ENCODE measurements at places on chromosomes 6 and 20.

DNA sequence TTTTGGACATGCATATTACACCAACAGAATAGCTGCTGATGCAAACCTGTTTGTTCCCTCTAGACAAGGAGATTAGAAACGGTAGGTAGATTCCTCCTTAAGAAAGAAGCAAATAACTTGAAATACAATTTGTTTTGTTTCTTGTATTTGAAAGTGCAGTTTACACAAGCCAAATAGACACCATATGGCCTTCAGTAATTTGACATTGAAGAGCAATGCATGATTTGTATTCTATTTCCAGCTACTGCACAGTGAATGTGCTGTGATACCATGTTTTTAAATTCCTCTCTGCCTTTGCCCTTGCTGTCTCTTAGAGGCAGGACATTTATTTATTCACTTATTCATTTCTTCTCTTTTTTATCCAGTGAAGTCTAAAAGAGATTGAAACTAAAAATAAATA, 31.9 kb upstream of the ANKEF1 start:
- no peaks in the 10 kb centered on the region for H3K36me3 ChIP-seq
- DNase-seq = no peak
- H3K4me3 ChIP-seq = no peak overlapping the region
- H3K27me3 ChIP-seq = no peaks in the 10 kb centered on the region
- H3K4me1 ChIP-seq = no peaks in the 10 kb centered on the region

DNA sequence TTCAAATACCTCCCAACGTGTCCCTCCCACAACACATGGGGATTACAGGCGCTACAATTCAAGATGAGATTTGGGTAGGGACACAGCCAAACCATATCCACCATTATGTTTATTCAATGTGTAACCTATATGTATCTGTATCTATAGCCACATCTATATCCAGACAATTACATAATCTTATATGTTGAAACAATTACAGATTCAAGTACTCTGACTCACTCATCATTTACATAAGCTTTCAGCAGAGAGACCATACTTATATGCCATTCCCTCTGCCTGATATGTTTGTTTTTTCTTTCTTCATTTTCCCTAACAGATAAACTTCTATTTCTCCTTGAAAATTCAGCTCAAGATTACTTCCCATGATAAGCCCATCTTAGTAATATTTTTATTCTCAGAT, 163.6 kb downstream of the LAMA2 start:
- no peaks in the 10 kb centered on the region for H3K36me3 ChIP-seq
- no peaks in the 10 kb centered on the region for H3K4me1 ChIP-seq
- DNase-seq = no peak
- no peak overlapping the region for H3K4me3 ChIP-seq
- H3K27me3 ChIP-seq = no peaks in the 10 kb centered on the region

DNA sequence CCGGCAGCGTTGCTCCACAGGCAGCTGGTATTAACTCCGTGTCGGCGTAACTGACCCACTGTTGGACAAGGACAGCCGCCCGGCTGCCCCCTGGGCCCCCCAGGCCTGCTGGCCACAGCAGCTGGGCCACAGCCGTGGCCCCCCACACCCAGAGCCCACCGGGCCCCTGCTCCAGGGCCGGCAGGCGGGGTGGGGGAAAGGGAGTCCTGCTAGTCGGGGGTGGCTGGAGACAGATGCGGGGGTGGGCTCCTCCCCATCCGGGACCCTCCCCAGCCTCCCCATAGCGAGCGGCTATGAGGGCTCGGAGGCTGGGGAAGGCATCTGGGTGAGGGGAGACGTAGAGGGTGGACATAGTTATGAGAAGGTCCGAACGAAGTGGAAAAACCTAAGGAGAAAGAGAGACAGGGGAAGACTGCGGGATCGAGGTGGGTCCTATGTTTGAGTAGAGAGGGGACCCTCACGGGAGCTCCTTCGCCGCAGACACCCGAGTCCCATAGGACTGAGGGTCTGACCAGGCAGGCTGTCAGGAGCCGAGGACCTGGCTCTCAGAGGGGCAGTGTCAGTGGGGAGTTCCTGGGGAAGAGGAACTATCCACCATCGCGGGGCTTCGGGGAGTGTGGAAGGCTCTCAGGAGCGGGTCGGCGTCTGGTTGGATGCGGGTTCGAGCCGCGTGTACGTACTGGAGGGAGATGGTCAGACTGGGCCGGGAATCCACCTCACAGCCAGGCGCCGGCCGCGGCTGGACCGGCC, 511 bp downstream of the VARS1 start:
- DNase-seq = no peak
- peak overlapping the region; percentile 74 for H3K4me3 ChIP-seq
- H3K27ac ChIP-seq = peak overlapping the region; percentile 95
- H3K27me3 ChIP-seq = no peaks in the 10 kb centered on the region
- no peaks in the 10 kb centered on the region for H3K36me3 ChIP-seq
- H3K4me1 ChIP-seq = peaks cover 30% of the 10 kb centered on the region

GRCh38 chr6:44128020-44128917, 915 bp downstream of the TMEM63B start:
- H3K4me3 ChIP-seq = peak overlapping the region; percentile 97
- no peaks in the 10 kb centered on the region for H3K36me3 ChIP-seq
- H3K4me1 ChIP-seq = peaks cover 59% of the 10 kb centered on the region
- peak overlapping the region; percentile 97 for H3K27ac ChIP-seq
- H3K27me3 ChIP-seq = no peaks in the 10 kb centered on the region
- DNase-seq = peak; percentile 51

- H3K4me3 ChIP-seq = no peak overlapping the region
- H3K27ac ChIP-seq = no peak overlapping the region
- H3K4me1 ChIP-seq = no peaks in the 10 kb centered on the region
- DNase-seq = no peak
- no peaks in the 10 kb centered on the region for H3K36me3 ChIP-seq
These were observed 1.9 kb downstream of the DHX16 start for GRCh38 chr6:30670760-30671527.

GRCh38 chr6:6497976-6498375, 90.5 kb upstream of the LY86 start:
- DNase-seq = no peak
- no peak overlapping the region for H3K4me3 ChIP-seq
- H3K27me3 ChIP-seq = no peaks in the 10 kb centered on the region
- no peaks in the 10 kb centered on the region for H3K36me3 ChIP-seq

DNA sequence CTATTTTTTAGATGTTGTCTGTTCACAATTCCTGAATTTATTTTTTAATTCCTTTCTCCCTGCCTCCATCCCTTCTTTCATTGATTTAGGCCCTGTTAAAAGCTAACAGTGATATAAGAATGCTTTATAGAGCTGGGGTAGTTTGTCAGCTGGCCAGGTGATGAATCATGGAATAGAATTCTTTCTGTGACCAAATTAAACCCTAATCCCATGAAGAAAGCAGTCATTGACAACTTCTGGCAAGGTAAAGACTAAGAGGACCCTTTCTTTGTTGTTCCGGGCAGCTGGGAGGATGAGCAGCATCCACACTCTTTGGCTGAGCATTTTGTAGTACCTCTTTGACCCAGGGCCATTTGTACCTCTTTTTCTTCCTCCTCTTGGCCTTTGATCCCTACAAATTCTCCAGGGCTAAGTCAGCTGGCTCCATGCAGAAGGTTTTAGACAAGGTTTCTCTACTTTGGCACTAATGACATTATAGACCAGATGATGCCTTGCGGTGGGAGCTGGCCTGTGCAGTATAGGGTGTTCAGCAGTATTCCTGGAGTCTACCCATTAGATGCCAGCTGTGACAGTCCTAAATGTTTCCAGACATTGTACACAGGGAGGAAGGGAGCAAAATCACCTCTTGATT, 102.9 kb downstream of the SLX4IP start:
- no peak overlapping the region for H3K4me3 ChIP-seq
- H3K36me3 ChIP-seq = no peaks in the 10 kb centered on the region
- H3K27ac ChIP-seq = no peak overlapping the region
- no peaks in the 10 kb centered on the region for H3K27me3 ChIP-seq
- no peak for DNase-seq

DNA sequence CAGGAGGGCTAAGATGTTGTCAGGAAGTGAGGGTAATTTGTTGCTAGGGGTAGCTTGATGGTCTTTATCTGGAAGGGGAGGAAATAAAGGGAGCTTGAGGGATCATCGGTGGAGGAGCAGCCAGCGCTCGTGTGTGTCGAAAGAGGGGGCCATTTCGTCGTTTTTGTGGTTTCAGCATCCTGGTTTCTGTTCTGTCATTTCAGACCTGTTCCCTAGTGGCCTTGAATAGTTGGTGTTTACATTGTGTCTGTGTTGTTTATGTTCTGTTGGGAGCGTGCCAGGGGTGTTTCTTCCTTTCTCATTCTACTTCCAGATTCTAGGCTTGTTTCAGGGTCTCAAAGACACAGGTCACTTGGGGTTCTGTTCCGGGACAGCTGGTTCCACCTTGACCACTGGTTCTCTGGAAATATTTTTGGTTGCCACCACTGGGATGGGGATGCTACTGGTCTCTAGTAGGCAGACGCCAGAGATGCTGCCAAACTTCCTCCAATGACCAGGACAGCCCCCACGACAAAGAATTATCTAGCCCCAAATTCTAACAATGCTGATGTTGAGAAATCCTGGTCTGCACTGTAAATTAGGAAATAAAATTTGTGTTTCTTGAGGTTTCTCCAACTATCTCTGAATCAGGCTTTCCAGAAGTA, 113.9 kb upstream of the NAA20 start:
- peaks cover 19% of the 10 kb centered on the region for H3K36me3 ChIP-seq
- no peak overlapping the region for H3K27ac ChIP-seq
- peaks cover 66% of the 10 kb centered on the region for H3K4me1 ChIP-seq
- DNase-seq = peak; percentile 47

- no peaks in the 10 kb centered on the region for H3K27me3 ChIP-seq
- no peaks in the 10 kb centered on the region for H3K4me1 ChIP-seq
- H3K27ac ChIP-seq = no peak overlapping the region
- no peak overlapping the region for H3K4me3 ChIP-seq
- no peak for DNase-seq
These were observed 12.0 kb downstream of the RTN4IP1 start for GRCh38 chr6:106617302-106617701.

DNA sequence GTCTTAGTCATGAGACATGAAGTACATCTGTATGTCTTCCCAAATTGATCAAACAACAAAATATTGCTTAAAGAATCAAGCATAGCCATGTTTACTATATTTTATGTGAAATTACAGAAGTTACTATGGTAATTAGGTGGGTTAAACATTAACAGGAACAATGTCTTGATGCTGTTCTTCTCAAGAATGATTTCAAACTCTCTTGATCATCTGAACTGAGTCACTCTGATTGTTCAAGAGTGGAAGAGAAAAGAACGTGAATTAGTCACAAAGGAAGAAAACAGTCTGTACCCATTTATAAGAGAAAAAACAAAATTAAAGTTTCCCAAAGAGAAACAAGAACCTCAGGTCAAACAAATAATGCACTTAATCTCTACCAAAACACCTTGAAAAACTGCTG, 62.2 kb upstream of the NUP153 start:
- H3K27me3 ChIP-seq = no peaks in the 10 kb centered on the region
- H3K4me3 ChIP-seq = no peak overlapping the region
- no peaks in the 10 kb centered on the region for H3K4me1 ChIP-seq
- H3K27ac ChIP-seq = no peak overlapping the region
- H3K36me3 ChIP-seq = peaks cover 55% of the 10 kb centered on the region
- DNase-seq = no peak

GRCh38 chr6:40083141-40083920, 149.1 kb upstream of the MOCS1 start:
- no peaks in the 10 kb centered on the region for H3K36me3 ChIP-seq
- H3K4me1 ChIP-seq = no peaks in the 10 kb centered on the region
- no peak overlapping the region for H3K4me3 ChIP-seq
- no peak for DNase-seq

GRCh38 chr6:75488033-75488432, 5.6 kb downstream of the FILIP1 start:
- H3K27me3 ChIP-seq = no peaks in the 10 kb centered on the region
- no peaks in the 10 kb centered on the region for H3K36me3 ChIP-seq
- H3K4me3 ChIP-seq = peak overlapping the region; percentile 71
- no peak for DNase-seq
- H3K4me1 ChIP-seq = peaks cover 56% of the 10 kb centered on the region

GRCh38 chr6:119312875-119313338, 36.7 kb downstream of the MAN1A1 start:
- H3K27ac ChIP-seq = no peak overlapping the region
- DNase-seq = no peak
- H3K36me3 ChIP-seq = no peaks in the 10 kb centered on the region
- H3K27me3 ChIP-seq = no peaks in the 10 kb centered on the region

GRCh38 chr6:51892750-51893149, 194.7 kb downstream of the PKHD1 start:
- H3K27me3 ChIP-seq = no peaks in the 10 kb centered on the region
- no peaks in the 10 kb centered on the region for H3K36me3 ChIP-seq
- no peak overlapping the region for H3K4me3 ChIP-seq
- no peak overlapping the region for H3K27ac ChIP-seq

- peaks cover 48% of the 10 kb centered on the region for H3K27me3 ChIP-seq
- no peaks in the 10 kb centered on the region for H3K36me3 ChIP-seq
- no peak overlapping the region for H3K27ac ChIP-seq
- DNase-seq = no peak
- no peak overlapping the region for H3K4me3 ChIP-seq
- H3K4me1 ChIP-seq = no peaks in the 10 kb centered on the region
These were observed 9.3 kb upstream of the HLA-DQB2 start for GRCh38 chr6:32772656-32773055.

- no peak overlapping the region for H3K4me3 ChIP-seq
- H3K4me1 ChIP-seq = no peaks in the 10 kb centered on the region
- H3K27ac ChIP-seq = no peak overlapping the region
- H3K36me3 ChIP-seq = no peaks in the 10 kb centered on the region
- no peak for DNase-seq
These were observed 18.6 kb upstream of the SPO11 start for GRCh38 chr20:57310821-57311514.

- DNase-seq = no peak
- H3K36me3 ChIP-seq = no peaks in the 10 kb centered on the region
- H3K4me1 ChIP-seq = peaks cover 8% of the 10 kb centered on the region
- H3K4me3 ChIP-seq = no peak overlapping the region
These were observed 12.9 kb downstream of the ANKS1A start for GRCh38 chr6:34901930-34902329.

DNA sequence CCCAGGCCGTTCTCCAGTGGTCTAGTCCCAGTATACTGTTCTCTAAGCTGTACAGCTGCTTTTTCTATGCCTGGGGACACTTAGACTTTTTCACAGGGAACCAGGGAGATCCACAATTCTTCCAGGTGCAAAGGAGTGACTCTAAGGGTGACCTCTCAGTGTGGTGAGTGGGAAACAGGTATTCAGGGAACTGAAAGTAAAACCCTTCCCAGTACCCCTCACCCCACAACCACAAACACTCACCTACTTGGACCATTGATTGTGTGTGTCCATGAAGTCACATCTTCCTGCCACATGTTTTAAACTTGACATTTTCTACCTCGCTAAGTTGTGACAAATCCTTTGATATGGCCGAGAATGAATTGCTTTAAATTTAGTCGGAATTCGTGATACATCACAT, 183.6 kb downstream of the CLIC5 start:
- no peaks in the 10 kb centered on the region for H3K27me3 ChIP-seq
- no peak for DNase-seq
- no peak overlapping the region for H3K27ac ChIP-seq
- no peaks in the 10 kb centered on the region for H3K36me3 ChIP-seq

- no peaks in the 10 kb centered on the region for H3K4me1 ChIP-seq
- H3K27ac ChIP-seq = no peak overlapping the region
- no peak overlapping the region for H3K4me3 ChIP-seq
- no peaks in the 10 kb centered on the region for H3K27me3 ChIP-seq
- no peaks in the 10 kb centered on the region for H3K36me3 ChIP-seq
These were observed 6.8 kb upstream of the PI16 start for GRCh38 chr6:36947570-36948351.

GRCh38 chr20:62651285-62652021, 9.2 kb downstream of the SLCO4A1 start:
- peak overlapping the region; percentile 95 for H3K27ac ChIP-seq
- peak; percentile 59 for DNase-seq
- H3K4me1 ChIP-seq = peaks cover 61% of the 10 kb centered on the region
- no peak overlapping the region for H3K4me3 ChIP-seq
- H3K36me3 ChIP-seq = no peaks in the 10 kb centered on the region

GRCh38 chr6:163008186-163008585, 280.4 kb downstream of the PACRG start:
- no peak overlapping the region for H3K4me3 ChIP-seq
- H3K4me1 ChIP-seq = no peaks in the 10 kb centered on the region
- H3K36me3 ChIP-seq = no peaks in the 10 kb centered on the region
- H3K27me3 ChIP-seq = no peaks in the 10 kb centered on the region

All from heart right ventricle (tissue), 16 donors.